Immature natural killer cell (primary cell): ENCODE measurements at places on chromosomes 5 and 9. TPM values are rescaled to one million over a fixed set of nuclear protein-coding genes. Genes with fewer than 3 reads are reported as not detected.

The DAB2 gene
- 45.0 TPM for polyA plus RNA-seq

The EIF4EBP3 gene
- 38.3 TPM for polyA plus RNA-seq

DNA sequence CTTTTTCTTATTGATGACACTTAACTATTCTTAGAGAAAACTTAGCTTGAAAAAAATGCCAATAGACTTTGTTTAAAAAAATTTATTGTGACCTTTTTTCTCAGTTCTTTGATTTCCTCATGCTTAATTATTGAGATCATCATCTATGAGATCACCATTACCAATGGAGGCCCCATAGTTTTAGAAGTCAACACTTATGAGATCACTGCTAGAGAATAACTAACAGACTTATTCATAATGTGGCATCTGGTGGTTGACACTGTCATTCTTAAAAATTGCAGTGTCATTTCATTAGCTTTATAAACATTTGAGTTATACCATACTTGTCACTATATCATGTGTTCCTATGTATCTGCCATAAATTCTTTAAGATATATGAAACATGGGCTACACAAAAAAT lies 14.9 kb upstream of the FEM1C start:
- no peaks in the 10 kb centered on the region for H3K36me3 ChIP-seq
- no peak for DNase-seq
- H3K27me3 ChIP-seq = peaks cover 3% of the 10 kb centered on the region
- no peaks in the 10 kb centered on the region for H3K4me1 ChIP-seq

GRCh38 chr5:128681096-128681495 lies 143.1 kb upstream of the FBN2 start:
- H3K4me1 ChIP-seq = no peaks in the 10 kb centered on the region
- no peak overlapping the region for H3K4me3 ChIP-seq
- no peaks in the 10 kb centered on the region for H3K36me3 ChIP-seq
- no peak for DNase-seq

- H3K36me3 ChIP-seq = no peaks in the 10 kb centered on the region
- no peak for DNase-seq
- no peaks in the 10 kb centered on the region for H3K4me1 ChIP-seq
- no peak overlapping the region for H3K27ac ChIP-seq
- H3K4me3 ChIP-seq = no peak overlapping the region
- peaks cover 2% of the 10 kb centered on the region for H3K27me3 ChIP-seq
Observed at GRCh38 chr5:124395287-124395686, 351.2 kb downstream of the ZNF608 start.
